GF-D8 (cell line): ENCODE measurements at places on chromosomes 12 and 14.

DNA sequence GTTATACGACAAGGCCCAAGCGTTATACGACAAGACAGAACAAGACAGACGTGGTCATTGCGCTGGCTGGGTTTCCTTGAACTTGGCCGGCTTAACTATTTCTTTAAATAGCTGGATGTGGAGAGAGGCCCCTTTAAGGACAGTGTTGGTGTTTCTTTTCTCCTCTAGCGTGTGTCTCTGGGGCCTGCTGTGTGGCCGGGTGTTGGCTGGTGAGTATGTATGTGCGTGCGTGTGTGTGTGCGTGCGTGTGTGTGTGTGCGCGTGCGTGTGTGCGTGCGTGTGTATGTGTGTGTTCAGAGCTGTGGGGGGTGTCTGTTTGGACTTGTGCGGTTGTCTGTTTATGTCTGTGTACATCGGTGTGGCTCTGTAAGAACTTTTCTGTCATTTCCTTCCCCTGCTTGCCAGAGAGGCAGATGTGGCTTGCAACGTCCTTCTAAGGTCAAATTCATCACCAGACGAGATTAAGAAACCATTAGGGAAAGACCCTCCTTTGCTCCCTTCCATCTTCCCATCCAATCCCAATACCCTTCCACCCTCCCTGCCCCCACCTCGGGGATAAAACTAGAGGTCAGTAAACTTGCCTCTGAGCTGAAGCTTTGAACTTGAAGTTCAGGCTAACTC, 78.6 kb upstream of the TBX3 start:
- DNase-seq = no peak

DNA sequence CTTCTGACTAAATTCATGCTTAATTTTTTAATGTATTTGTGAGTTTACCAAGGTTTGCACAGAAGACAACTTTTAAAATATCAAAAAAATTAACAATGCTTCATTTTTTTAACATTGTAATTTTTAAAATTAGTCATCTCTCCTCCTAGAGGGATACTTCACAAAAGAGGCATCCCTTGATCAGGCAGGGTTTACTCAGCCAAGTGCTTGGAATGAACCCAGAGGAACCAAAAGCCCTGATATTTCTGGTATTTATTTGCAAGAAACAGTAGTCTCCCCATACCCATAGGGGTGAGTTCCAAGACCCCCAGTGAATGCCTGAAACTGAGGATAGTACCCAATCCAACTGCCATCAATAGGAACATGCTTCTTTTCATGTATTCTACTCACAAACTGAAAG, 52.5 kb downstream of the GARIN6 start:
- DNase-seq = no peak

GRCh38 chr12:11813438-11813813, 164.0 kb downstream of the ETV6 start:
- no peak for DNase-seq

DNA sequence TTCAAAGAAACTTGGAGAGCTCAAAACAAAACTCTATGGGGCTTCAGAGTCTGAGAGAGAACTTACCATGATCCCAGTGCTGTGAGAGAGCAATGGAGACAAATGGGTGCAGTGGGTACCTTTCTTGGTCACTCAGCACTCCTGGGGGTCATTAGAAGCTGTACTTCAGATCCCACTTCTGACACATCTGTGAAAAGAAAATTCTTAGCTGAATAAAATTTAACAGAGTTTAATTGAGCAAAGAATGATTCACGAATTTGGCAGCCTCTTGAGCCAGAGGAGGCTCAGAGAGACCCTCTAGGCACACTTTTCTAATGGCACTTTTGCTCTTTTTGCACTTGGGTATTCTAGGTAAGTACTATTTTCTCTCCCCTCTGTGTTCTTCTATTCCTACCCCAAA, 96.8 kb upstream of the SYT10 start:
- DNase-seq = no peak

- DNase-seq = no peak
Observed at GRCh38 chr12:117312770-117313169, 48.7 kb downstream of the NOS1 start.

DNA sequence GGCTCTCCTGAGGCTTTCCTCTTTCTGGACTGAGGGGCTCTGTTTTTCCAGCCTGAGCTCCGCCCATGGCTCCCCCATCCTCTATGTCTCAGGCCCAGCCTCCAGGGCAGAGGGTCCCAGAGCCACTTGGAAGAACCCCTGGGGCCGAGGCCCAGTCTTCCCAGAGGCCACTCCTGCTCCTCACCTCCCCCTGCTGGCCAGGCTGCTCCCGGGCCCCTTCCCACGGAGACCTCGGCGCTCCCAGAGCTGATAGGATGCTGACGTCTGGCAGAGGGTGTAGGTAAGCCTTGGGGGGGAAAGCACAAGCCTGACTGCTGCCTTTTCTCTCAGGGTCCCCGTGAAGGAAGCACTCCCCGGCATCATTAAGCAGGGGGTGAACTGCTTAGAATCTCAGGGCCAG, 51.4 kb downstream of the ERH start:
- no peak for DNase-seq

DNA sequence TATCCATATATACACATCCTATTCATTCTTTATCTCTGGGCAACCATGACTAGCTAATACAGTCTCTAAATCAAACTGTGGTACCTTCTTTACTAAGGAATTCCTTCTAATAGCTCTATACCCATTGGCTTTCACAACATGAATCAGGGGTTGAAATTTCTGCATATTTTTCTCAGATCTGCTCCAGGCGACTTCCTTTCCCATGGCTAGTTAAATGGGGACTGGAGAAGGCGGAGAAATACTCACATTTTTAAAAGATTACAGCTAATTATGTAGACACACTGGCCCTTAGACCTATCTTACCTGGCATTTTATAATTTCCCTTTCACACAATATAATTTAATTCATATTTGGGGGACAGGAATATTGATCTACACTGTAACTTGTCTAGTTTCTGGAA, 1.1 kb upstream of the CDKN3 start:
- DNase-seq = no peak

DNA sequence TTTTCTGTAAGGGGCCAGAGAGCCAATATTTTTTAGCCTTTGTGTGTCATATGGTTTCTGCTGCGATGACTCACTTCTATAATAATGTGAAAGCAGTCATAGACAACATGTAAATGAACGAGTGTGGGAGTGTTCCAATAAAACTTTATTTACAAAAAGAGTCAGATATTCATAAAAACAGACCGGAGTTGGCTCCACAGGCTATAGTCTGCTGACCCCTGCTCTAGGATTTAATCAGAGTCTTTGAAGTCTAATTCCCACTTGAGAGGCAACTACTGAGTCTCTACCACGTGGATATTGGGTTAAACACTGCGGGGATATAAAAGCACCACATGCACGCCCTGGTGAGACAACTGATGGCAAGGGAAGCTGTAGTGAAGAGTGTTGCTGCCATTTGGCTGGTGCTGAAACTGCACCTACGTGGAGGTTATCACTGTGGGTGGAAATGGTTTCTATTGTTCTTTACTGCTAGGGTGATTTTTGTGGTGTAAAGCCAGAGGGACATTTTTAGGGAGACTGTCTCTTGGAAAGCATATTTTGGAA, 3.6 kb upstream of the NINJ2 start:
- DNase-seq = no peak

- no peak for DNase-seq
Observed at GRCh38 chr12:24996820-24997219, 47.9 kb upstream of the BCAT1 start.

GRCh38 chr14:93116676-93117200, 1.0 kb upstream of the ITPK1 start:
- DNase-seq = no peak

- DNase-seq = no peak
Observed at GRCh38 chr14:100750762-100751699, 24.3 kb downstream of the DLK1 start.

DNA sequence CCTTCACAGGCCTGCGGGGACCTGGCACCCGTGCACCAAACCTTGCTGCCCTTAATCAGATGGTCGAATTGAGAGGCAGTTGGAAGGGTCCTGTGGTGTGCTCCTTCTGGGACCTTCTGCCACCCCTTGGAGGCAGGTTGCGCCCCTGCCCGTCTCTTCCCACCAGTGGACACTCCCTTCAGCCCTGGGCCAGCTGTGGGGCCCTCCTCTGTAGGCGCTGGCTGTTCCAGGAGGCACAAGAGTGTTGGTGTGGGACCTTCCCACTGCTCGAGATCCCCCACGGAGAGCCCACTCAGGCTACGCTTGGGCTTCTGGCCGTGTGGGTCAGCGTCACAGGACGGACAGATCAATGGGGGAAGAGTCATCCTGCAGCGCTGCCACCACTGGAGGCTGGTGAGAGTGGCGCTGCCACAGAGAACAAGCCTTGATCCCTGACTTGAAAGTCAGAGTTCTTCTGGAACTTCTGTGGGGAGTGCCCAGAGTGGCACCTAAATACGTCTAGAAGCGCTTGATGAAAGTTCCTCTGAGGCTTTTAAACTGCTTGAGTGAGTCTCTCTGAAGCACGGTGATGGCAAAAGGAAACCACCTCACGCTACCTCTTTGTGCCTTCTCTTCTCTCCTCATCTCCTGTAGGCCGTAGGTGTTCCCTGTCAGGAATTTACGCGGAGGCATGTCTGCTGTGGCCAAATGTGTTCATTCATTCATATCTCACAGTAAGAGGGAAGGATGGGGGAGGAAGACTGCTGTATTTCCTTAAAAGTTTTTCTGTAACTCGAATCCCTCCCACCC, 48.3 kb downstream of the TRAF3 start:
- no peak for DNase-seq

DNA sequence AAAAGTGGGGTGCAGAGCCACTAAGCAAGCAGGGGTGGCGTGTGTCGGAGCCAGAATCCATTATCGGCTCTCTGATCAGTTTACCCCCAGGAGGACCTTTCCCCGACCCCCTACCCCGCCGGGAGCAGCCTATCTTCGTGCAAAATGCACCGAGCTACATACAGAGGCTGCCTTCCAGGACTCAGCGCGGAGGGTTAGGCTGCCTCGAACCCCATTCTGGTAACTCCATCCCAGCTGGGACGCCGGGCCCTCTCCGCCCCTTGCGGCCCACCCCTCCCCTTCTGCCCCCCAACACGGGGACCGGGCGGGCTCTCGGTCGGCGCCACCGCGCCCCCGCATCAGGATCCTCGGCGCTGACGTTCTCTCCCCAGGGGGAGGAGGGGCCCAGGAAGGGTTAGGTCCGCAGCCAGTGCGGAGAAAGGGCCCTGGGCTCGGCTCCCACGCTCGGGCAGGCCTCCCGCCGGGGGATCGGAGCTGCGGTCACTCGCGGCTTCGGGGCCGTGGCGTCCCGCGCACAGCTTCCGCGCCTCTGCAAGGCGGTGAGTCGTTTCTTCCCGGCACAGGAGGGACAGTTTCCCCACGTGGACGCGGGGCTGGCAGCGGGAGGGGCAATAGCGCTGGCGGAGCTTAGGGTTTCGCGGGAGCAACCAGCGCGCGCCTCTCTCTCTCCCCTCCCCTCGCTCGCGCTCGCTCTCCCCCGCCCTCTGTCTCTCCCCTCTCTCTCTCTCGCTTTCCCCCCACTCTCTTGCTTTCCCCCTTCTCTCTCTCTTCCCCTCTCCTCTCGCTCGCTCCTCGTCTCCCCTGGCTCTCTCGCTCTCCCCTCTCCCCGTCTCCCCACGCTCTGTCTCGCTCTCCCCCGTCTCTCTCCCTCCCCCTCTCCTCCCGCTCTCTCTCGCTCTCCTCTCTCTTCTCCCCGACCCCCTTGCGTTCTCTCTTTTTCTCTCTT, 12.5 kb upstream of the MAP3K9 start:
- no peak for DNase-seq

- DNase-seq = no peak
Observed at GRCh38 chr12:54444206-54444605, 25.1 kb upstream of the ITGA5 start.

DNA sequence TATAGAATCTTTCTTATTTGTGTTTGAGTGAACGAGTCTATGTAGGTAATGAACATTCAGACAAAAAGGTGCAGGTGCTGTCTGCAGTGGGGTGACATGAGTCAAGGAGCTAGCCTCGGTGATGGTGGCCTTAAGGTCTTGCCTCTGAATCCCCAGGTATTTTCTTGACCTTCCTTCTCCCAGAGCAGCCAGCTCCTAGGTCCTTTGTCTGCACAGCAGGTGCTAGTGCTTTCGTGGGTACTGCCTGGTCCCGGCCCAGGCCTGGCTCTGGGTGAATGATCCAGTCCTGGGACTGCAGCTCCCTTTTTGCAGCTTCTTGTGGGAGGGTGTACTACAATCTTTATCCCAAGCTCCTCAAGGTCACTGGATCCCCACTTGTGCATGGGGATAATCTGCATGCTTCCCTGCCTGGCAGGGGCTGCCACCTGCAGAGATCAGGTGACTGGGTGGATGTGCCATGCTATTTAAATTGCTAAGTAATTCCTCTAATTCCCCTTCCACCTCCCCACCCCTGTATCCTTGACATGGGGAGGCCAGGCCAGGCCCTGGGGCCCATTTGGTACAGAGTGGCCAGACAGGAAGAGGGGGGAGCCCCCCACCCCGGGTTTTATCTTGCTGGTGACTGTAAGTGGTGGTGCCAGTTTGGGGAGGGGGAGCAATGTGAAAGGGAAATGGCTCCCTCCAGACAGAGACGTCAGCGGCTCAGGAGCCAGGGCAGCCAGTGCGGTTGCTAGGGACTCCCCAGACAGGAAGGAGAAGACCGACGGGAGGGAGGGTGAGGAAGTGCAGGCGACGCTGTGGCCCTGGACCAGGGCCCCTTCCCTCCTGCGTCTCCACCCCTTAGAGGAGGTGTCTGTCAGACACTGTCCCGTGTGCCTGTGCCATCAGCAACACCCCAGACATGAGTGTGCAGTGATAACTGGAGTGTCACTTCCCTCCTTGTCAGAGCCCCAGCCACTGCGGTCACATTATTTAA, 6.7 kb downstream of the VASH1 start:
- DNase-seq = peak; percentile 54

GRCh38 chr12:46792925-46793324, 32.9 kb downstream of the SLC38A4 start:
- no peak for DNase-seq

GRCh38 chr14:50040895-50041465, 75.4 kb downstream of the VCPKMT start:
- no peak for DNase-seq

- no peak for DNase-seq
Observed at GRCh38 chr14:56057071-56057741, 61.0 kb upstream of the PELI2 start.

GRCh38 chr12:113862590-113863454, 103.3 kb downstream of the RBM19 start:
- DNase-seq = peak; percentile 89

GRCh38 chr12:25958428-25959070, at the start of gene RASSF8:
RASSF8 (plus strand) TSS chr12:25958682; CDS start chr12:26055344, 96,662 bp downstream.
- no peak for DNase-seq

GRCh38 chr12:118017926-118018325, 1.4 kb downstream of the RFC5 start:
- DNase-seq = no peak

GRCh38 chr12:94148739-94149118, 352 bp downstream of the PLXNC1 start:
- no peak for DNase-seq

- peak; percentile 7 for DNase-seq
Observed at GRCh38 chr12:1533205-1533601, 61.2 kb downstream of the FBXL14 start.

- DNase-seq = no peak
Observed at GRCh38 chr14:51609251-51609954, 42.3 kb upstream of the FRMD6 start.

GRCh38 chr12:49511410-49511809, 27.4 kb upstream of the KCNH3 start:
- no peak for DNase-seq
